ENCODE measurements at places on chromosomes 3 and 15. TPM values are rescaled to one million over a fixed set of nuclear protein-coding genes. Genes with fewer than 3 reads are reported as not detected.

The ALDH1A3 gene
- 73.7 TPM for total RNA-seq

The IGF2BP2 gene
- 26.2 TPM for total RNA-seq

The PLSCR1 gene
- total RNA-seq = 43.9 TPM

The TADA3 gene
- 87.9 TPM for total RNA-seq

The HAUS2 gene
- total RNA-seq = 19.8 TPM

The LMOD3 gene
- total RNA-seq = 0.51 TPM

The PP2D1 gene
- not detected for total RNA-seq

The LINGO1 gene
- total RNA-seq = not detected

The ALG1L2 gene
- 0.50 TPM for total RNA-seq

The FBXW12 gene
- total RNA-seq = not detected

The GASK1A gene
- total RNA-seq = 1.8 TPM

The GXYLT2 gene
- total RNA-seq = 14.1 TPM

The SLC24A5 gene
- not detected for total RNA-seq

GRCh38 chr15:54836052-54836795 lies 360.5 kb downstream of the RSL24D1 start:
- DNase-seq = no peak

GRCh38 chr3:132317229-132317948 lies at the start of gene ACP3:
Gene ACP3 (plus strand): TSS chr3:132317407. CDS start chr3:132317457, 50 bp downstream.
- peak; percentile 96 for DNase-seq

- DNase-seq = peak; percentile 56
These were observed 1.3 kb downstream of the SLC7A14 start for GRCh38 chr3:170584585-170585007.

- DNase-seq = no peak
These were observed 221.8 kb downstream of the UACA start for GRCh38 chr15:70541511-70541910.

DNA sequence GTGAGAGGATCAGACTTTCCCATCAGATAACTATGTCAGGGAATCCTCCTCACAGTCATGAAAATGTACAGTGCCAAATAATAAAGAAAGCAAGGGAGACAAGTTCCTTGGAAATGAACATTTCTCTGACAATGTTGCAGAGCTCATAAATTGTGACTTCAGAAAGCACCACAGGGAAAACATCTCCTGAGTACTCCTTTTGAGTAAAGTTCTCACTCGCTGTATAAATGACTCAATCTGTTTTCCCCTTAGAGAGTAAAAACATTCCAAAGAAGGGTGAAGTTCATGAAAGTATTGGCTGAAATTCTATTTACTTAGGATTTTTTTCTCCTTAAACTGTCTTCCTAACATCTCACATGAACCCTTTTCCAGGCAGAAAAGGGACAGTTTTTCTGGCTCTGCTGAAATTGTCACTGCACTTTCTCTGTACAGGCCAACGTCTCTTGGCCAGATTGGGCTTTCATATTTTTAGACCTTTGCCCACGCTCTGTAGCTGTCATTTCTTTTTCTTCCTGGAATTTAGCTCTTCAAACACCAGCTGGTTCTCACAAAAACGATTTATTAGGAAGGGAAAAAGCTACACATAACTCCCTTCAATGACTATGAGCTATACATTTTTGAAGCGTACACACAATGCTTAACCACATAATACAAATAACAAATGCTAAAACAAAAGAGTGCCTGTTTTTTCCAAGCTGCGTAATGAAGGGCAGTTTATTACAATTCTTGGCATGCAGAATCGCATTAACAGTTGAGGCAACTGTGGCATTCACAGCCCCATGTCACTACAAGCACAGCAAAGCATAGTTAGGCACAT lies 216.1 kb downstream of the ATP8B4 start:
- peak; percentile 82 for DNase-seq

GRCh38 chr3:99602183-99602582 lies 36.2 kb upstream of the COL8A1 start:
- DNase-seq = no peak

GRCh38 chr3:156649681-156650080 lies 24.7 kb upstream of the TIPARP start:
- DNase-seq = no peak

DNA sequence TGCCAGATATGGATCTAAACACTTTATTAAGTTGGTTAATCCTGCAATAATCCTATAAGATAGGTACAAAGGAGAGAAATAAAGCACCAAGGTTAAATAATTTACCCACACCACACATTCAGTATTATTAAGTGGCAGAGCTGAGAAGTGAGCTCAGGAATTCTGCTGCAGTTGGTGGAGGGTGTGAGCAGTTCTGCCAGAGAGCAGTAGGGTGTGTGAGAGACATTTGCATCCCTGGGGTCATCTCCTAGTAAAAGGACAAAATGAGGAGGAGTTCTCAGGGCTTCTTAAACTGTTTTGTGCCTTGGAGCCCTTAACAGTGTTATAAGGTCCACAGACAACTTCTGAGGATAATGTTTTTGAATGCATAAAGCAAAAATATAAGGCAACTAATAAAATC lies 484.5 kb downstream of the TAFA4 start:
- no peak for DNase-seq

GRCh38 chr3:71710906-71711494 lies 14.2 kb downstream of the EIF4E3 start:
- peak; percentile 51 for DNase-seq

GRCh38 chr3:74845081-74845480 lies 230.6 kb upstream of the CNTN3 start:
- DNase-seq = no peak

DNA sequence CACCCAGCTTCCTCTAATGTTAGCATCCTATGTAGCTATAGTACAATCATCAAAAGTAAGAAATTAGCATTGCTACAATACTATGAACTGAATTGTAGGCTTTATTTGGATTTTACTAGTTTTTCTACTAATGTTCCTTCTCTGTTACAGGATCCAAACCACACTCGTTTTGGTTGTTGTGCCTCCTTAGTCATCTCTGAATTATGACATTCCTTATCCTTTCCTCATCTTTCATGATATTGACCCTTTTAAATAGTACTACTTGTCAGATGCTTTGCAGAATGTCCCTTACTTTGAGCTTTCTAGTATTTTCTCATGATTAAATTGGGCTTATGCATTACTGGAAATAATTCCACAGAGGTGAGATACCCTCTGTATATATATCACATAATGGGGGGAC lies 265.4 kb downstream of the VPS13C start:
- peak; percentile 77 for DNase-seq

DNA sequence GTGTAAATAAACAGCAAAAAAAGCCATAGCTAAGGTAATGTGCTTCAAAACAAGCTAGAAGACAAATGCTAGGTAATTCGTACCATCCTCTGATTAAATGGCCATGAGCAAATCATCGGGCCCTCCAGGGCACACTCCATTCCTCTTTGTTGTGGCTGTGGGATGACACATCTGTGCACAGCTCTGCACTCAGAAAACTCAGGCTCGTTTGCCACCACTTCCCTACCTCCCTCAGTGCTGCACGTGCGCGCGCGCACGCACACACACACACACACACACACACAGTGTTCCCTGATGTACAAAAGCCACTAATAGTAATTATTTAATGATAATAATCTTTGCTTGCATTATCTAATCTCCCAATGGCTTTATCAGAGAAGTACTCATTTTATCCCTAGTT lies 336.6 kb downstream of the FEZF2 start:
- no peak for DNase-seq

- DNase-seq = peak; percentile 100
These were observed 76.0 kb upstream of the HACD2 start for GRCh38 chr3:123660900-123661299.

DNA sequence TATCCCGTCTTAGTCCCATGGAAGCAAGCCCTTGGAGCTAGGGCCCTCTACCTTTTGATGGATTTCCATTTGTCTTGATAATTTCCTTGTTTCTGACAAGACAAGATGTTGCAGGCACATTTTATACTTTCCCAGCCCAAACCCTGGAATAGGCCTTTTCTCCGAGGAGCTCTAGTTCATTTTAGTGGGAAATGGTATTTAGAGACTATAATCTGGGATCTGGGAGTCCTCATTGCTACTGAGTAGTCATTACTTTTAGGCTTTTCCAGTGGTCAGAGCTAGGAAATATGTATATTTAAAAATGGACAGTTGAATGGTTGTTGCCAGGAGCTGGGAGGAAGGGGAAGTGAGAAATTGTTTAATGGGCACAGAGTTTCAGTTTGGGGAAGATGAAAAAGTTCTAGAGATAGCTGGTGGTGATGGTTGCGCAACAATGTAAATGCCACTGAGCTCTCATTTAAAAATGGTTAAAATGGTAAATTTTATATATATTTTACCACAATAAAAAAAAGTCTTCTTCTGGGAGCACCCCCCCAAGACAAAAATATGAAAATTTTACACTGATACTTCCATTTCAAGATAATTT lies 31.6 kb downstream of the MLH1 start:
- no peak for DNase-seq

- DNase-seq = no peak
These were observed 762 bp upstream of the IQSEC1 start for GRCh38 chr3:13074006-13074375.

GRCh38 chr3:113222451-113223086 lies 11.2 kb downstream of the BOC start:
- no peak for DNase-seq

DNA sequence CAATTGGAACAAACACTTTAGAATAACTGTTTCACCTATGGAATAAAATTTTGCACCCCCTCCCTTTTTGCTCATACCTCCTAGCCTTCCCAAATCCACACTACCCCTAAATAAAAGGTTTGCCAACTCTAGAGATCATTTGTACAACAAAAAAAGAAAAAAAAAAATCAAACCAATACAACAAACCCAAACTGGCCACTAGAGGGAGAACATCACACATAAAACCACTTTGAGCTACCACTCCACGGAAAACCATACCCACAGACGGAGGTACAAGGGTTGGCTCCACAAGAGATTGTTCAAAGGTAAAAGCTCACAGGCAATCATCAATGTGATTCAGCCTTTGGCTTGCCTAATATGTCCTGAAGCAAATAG lies 47.6 kb downstream of the SETMAR start:
- peak; percentile 83 for DNase-seq

- DNase-seq = no peak
These were observed 4.8 kb downstream of the CSRNP1 start for GRCh38 chr3:39148435-39149058.

DNA sequence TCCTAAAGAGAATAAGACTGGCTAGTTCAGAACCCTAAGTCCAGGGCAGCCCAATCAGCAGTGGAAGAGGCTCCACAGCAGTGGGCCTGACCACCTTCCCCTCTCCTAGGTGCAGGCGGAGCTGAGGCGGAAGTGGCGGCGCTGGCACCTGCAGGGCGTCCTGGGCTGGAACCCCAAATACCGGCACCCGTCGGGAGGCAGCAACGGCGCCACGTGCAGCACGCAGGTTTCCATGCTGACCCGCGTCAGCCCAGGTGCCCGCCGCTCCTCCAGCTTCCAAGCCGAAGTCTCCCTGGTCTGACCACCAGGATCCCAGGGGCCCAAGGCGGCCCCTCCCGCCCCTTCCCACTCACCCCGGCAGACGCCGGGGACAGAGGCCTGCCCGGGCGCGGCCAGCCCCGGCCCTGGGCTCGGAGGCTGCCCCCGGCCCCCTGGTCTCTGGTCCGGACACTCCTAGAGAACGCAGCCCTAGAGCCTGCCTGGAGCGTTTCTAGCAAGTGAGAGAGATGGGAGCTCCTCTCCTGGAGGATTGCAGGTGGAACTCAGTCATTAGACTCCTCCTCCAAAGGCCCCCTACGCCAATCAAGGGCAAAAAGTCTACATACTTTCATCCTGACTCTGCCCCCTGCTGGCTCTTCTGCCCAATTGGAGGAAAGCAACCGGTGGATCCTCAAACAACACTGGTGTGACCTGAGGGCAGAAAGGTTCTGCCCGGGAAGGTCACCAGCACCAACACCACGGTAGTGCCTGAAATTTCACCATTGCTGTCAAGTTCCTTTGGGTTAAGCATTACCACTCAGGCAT lies 33.7 kb downstream of the VIPR1 start:
- no peak for DNase-seq

GRCh38 chr3:116084999-116085791 lies 360.1 kb downstream of the LSAMP start:
- DNase-seq = peak; percentile 29

GRCh38 chr3:33911525-33912322 lies 113.3 kb downstream of the PDCD6IP start:
- peak; percentile 12 for DNase-seq

DNA sequence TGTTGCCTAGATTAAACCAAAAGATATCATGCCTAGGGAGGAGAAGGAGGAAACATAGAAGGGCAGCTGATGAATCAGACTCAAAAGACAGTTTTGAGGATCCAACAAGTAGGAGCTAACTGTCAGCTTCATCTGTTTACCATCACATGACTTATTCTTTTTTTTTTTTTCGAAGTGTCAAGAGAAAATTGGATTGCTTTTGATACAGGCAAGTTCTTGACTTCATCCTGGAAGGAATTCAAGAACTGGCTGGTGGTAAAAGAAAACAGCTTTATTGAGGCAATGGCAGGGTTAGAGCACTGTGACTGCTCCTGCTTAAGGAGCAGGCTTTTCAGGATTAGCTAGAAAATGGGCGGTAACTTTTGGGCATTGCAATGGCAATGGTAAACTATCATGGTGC lies 227.5 kb upstream of the KCNMB2 start:
- DNase-seq = no peak

DNA sequence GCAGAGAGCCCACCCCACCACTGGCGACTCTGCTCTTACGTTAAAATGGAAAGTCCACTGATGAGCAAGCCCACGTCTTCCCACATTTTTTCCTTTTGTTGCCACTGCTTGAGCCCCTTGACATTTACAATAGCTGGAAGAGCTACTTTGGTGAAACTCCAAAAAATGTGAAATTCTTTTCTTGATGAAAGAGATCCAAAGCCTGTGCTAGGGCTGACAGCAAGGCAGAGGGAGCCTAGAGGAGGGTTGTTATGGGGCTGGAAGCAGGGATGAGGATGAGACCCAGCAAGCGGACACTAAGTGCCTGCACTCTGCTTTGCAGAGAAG lies 97.1 kb downstream of the CEMIP start:
- no peak for DNase-seq

GRCh38 chr3:105747060-105747541 lies 121.7 kb downstream of the CBLB start:
- DNase-seq = peak; percentile 85

DNA sequence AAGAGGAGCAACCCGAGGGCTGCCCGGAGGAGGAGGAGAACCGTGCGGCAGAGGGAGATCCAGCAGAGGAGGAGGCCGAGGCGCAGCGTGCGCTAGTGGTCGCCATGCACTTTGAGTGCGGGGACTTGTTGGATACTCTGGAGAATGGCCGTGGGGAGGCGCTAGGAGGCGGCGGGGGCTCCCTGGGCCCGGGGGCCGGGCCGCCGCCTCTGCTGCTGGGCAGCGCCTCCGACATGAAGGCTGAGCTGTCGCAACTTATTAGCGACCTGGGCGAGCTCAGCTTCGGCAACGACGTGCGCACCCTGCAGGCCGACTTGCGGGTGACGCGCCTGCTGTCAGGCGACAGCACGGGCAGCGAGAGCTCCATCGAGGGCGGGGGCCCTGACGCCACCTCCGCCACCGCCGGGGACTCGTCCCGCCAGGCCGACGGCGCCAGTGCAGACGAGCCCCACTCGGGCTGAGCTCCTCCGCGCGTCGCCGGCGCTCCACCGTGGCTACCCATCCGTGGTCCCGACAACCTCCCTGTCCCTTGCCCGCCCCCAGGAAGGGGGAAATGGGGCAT lies 2.0 kb downstream of the FAM43A start:
- peak; percentile 69 for DNase-seq

DNA sequence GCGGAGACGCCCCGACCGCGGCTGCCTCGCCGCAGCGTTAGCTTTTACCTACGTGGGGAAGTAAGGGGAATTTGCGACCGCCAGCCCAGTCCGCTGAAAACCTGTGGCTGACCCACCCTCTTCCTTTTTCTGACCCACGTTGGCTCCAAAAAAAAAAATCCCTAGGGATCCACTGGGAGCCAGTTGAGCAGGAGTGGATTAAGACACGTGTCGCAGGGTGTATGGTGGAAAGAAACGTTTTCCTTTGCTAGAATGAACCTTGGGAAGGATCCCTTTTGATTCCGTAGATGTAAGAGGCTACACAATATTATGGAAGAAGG lies 575 bp upstream of the PCYT1A start:
- DNase-seq = no peak

All from fibroblast of lung (primary cell).